ENCODE measurements at places on chromosomes 12 and 14. TPM values are rescaled to one million over a fixed set of nuclear protein-coding genes. Genes with fewer than 3 reads are reported as not detected.

The ENDOU gene
- 0.41 TPM for total RNA-seq

The IAPP gene
- total RNA-seq, result not detected

GRCh38 chr12:132115500-132115899 is 28.6 kb downstream of the DDX51 start:
- no peaks in the 10 kb centered on the region for H3K27me3 ChIP-seq
- DNase-seq, result no peak
- H3K27ac ChIP-seq, result no peak overlapping the region
- H3K36me3 ChIP-seq, result peaks cover 16% of the 10 kb centered on the region
- peaks cover 9% of the 10 kb centered on the region for H3K4me1 ChIP-seq
- H3K4me3 ChIP-seq, result no peak overlapping the region

DNA sequence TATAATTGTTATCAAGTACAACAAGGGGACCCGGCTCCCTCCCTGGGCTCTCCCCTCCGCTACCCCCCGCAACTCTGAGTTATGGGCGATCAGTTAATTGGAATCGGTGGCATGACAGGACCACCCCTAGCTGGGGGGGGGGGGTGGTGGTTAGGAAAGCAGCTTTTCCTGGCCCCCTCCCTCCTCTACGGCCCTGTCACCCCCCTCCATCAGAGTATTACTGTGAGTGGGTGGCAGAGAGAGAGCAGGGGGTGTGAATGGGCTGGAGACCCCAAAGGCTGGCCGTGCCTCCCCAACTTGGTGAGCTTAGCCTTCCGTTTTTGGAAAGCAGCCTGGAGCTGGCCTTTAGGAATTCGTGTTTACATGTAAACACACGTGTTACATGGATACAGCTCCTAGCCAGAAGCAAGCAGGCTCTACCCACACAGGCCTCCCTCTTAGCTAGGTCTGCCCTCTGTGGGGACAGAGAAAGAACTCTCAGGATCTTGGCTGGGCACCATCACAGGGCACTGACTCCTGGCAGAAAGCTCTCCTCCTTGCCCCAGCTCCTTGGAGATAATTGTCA is 1.1 kb upstream of the HOXC4 start:
- H3K27ac ChIP-seq, result peak overlapping the region; percentile 95
- H3K36me3 ChIP-seq, result no peaks in the 10 kb centered on the region
- DNase-seq, result no peak

GRCh38 chr14:105473677-105474482 is 741 bp upstream of the CRIP2 start:
- peak; percentile 80 for DNase-seq
- no peak overlapping the region for H3K27ac ChIP-seq
- H3K4me3 ChIP-seq, result peak overlapping the region; percentile 17
- H3K27me3 ChIP-seq, result peaks cover 22% of the 10 kb centered on the region

GRCh38 chr14:62329427-62329826 is 567.2 kb downstream of the SNAPC1 start:
- H3K4me1 ChIP-seq, result no peaks in the 10 kb centered on the region
- no peak overlapping the region for H3K27ac ChIP-seq
- H3K4me3 ChIP-seq, result no peak overlapping the region
- no peaks in the 10 kb centered on the region for H3K27me3 ChIP-seq
- no peaks in the 10 kb centered on the region for H3K36me3 ChIP-seq

DNA sequence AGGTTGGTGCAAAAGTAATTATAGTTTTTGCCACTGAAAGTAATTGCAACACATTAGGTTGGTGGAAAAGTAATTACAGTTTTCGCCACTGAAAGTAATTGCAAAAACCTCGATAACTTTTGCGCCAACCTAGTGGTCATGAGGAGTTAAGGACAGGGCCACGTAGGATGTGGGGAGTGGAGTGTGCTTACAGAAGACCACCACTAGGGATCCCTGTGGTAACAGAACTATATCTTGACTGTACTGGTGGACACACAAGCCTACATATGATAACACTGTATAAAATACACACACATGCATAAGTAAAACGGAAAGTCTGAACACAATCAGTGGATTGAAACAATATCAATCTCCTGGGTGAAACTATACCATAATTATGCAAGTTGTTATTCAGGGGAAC is 187.4 kb upstream of the ABCD2 start:
- no peaks in the 10 kb centered on the region for H3K27me3 ChIP-seq
- no peaks in the 10 kb centered on the region for H3K4me1 ChIP-seq
- H3K36me3 ChIP-seq, result no peaks in the 10 kb centered on the region
- DNase-seq, result no peak
- no peak overlapping the region for H3K27ac ChIP-seq
- no peak overlapping the region for H3K4me3 ChIP-seq

Data from natural killer cell (primary cell).